ENCODE measurements at places on chromosomes 1 and 21. TPM values are rescaled to one million over a fixed set of nuclear protein-coding genes. Genes with fewer than 3 reads are reported as not detected.

- no peak for DNase-seq
Observed at GRCh38 chr21:28639737-28640136, 352.9 kb downstream of the LTN1 start.

DNA sequence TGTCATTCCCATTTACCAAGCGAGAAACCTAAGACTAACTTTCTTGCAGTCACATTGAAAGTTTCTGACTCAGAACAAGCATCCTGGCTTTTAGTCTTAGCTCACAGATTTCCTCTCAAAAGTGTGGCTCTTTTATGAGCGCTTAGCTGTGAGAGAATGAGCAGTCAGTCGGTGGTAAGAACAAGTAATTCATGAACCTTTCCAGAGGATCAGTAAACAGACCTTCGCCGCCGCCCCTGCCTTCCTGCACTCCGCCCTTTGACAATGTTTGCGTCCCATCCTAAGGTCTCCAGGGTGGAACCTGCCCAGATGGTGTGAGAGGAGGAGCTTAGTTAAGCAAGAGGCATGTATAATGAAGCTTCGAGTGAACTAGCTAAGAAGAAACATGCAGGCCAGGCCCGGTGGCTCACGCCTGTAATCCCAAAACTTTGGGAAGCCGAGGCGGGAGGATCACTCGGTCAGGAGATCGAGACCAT lies 142.4 kb downstream of the GLUL start:
- DNase-seq, result no peak

DNA sequence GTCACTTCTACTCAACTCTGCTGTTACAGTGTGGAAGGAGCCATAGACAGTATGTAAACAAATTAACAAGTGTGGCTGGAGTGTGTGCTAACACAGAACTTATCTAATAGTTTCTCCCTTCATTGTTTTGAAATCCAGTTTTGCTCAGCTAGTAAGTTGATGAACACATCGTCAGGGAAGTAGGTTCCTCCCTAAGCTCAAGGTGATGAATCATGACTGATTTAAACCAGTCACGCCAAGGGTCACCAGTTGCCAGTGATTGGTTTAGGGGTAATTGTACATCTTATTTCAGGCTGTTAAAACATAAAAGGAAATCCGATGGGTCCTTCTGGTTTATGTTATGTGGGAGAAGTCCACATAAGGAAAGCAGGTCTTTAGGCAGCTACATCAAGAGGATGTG lies 97.0 kb upstream of the CHODL start:
- no peak for DNase-seq

DNA sequence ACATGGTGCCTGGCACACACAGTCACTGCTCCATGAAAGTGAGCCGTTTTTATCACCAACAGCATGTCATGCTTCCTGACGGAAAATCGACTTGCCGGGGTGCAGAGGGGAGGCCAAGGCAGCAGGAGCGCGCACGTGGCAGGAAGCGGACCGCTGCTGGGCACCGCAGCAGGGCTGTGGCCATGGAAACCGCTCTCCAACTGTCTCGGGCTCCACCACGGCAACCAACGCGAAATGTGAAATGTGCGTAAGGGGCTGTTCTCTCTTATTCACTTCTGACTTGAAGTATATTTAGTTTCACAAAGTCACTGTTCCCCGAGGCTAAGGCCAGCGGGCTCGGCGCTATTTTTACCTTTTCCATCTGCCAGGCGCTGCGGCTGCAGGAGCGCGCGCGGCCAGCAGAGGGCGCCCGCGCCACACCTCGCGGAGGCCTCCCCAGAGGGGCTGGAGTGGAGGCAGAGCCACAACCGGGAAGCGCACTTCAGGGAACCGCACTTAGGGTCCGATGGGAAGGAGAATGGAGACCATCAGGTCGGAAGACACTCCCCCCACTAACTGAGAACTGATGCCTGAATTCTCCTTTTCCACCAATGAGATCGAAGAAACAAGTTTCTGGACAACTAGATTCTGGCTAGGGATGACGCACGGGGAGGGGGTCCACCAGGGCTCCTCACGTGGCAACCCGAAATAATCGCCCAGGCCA lies 19.7 kb downstream of the RCC2 start:
- peak; percentile 84 for DNase-seq

DNA sequence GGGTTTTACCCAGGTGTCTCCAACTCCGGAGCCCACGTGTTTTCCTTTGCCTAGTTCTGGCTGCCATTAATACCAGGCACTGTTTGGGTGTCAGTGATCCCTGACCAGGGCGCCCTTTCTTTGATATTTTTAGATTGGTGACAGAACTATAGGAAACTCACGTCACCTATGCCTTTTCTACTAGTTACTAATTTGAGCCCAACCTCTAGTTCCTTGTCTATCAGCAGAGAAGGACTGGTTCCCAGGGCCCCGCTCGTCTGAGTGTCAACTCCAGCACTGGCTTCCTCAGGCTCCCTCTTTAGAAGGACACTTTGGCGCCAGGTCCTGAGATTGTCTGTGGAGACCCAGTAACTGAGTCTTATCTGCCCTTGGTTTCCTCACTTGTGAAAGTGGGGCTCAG lies 9.4 kb downstream of the MFN2 start:
- DNase-seq, result no peak

DNA sequence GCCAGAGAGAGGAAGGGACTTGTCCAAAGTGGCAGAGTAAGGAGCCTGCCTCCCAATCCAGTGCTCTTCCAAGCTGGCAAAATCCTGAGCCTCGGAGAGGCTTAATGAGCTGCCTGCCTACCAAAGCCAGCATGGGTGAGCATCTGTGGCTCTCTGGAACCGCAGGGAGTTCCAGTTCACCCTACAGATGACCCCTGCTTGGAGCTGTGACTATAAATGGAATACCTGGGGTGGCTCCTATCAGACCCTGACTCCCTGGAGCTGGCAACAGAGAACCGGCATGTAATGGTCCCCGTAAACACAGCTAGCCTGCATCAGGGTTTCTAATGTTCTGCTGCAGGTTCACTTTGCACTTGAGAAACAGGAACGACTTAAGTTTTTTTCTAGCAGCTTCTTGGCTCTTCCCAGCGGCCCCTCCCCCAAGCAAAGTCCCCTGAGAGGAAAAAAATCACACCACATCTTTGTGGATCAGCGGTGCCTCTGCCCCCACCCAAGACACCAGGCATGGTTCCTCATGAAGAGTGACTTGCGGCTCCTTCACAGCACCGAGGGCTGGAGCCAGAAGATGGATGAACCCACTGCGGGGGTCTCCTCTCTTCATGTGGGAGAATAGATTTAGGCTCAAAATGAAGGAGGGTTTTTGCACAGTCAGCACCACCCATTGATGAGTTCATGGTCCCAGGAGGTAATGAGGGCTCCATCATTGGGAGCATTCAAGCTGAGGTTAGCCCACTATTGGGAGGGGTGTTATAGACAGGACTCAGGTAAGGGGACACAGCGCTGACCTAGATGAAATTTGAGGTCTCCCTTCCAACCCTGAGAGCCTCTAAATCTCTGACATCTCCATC lies 79.0 kb downstream of the SYT2 start:
- no peak for DNase-seq

DNA sequence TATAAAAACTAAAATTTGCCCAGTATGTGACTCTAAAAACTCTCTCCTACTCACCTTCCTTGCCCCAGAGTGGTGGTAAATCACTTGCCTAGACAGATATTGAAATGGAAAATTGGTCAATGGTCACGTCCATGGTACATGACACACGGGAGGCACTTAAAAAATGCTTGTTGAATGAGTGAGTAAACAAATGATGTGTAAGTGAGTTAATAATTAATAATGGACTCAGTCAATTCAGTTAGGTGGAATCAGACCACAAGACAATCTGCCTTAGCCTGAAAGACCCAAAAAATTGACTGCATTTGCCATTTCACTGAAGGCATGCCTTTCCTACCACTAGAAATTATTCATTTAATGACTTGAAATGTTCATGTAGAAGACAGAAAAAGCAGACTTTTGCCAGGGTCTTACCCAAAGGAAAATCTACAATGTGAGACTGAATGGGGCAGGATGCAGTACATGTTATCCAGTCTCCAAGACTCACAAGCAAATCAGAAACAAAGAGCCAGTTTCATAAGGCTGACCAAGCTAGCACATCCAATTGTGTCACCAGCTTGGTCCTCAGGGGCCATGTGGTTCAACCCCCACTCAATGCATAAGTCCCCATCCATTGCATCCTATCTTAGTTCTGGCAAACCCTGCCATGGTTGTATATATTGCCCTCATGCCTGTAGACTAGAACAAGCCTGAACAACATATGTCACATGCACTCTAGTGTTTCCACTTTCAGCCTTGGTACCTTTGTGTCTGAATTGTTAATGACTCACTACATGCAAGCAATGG lies 73.6 kb downstream of the TBX15 start:
- no peak for DNase-seq

GRCh38 chr1:175656416-175656815 lies 87.0 kb downstream of the TNR start:
- DNase-seq, result no peak

DNA sequence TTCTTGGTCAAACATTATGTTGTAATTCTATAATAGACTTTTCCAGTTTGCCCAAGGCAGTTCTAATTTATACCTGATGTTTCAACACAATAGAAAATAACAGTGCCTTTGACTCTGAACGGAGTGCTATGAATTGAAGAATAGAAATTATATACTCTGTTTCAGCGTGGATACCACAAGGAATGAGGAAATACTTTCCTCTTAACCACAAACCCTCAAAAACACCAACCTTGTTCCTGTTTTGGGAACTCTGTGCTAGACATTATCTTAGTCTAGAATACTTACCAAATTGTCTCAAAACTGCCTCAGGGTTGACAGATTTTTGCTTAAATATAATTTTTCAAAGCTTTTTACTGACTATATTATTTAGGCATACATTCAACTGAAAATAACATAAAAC lies 1629.3 kb downstream of the MRPL39 start:
- no peak for DNase-seq

DNA sequence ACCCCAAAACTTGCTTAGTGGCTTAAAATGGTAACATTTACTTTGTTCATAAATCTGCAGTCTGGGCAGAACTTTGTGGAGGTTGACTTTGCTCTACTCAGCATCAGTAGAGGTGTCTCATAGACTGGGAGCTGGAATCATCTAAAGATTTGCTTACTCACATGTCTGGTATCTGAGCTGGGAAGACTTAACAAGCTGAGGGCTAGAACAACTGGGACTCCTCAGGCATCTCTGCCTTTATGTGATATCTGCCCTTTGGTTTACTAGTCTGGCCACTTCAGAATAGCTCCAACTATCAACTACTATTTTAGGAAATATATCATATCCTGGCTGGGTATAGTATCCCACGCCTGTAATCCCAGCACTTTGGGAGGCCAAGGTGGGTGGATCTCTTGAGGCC lies 82.5 kb downstream of the C4BPA start:
- no peak for DNase-seq

- DNase-seq, result peak; percentile 60
Observed at GRCh38 chr1:145846201-145846612, 777 bp downstream of the NUDT17 start.

DNA sequence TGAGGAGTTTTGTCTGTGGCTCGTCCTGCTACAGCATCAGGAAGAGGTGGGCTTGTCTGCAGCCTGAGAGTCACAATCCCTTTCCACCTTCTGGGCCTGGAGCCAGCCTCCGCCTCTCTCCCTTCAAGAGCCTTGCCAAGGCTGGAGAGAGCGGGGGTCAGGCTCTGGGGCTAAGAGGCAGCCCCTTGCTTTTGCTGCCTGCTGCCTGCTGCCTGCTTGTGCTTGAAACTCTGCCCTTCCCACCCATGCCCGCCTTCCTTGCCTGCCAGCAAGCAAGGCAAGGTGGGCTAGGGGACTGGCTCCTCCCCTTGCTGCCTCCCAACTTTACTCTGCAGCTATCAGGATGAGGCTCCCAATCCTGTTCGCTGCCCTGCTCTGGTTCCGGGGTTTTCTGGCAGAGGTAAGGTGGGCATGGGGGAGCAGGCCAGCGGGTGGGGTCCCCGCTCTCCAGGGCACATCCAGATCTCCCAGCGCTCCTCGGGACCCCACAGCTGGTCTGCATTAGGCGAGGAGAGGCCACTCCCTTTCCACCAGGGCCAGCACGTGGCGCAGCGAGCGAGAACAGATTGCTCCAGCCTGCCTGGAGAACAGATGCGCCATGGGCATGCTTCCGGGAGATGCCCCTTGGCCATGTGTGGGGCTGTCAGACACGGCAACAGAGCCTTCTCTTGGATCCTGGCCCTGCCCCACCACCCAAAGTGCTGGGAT lies 7.5 kb upstream of the PTPN7 start:
- no peak for DNase-seq

DNA sequence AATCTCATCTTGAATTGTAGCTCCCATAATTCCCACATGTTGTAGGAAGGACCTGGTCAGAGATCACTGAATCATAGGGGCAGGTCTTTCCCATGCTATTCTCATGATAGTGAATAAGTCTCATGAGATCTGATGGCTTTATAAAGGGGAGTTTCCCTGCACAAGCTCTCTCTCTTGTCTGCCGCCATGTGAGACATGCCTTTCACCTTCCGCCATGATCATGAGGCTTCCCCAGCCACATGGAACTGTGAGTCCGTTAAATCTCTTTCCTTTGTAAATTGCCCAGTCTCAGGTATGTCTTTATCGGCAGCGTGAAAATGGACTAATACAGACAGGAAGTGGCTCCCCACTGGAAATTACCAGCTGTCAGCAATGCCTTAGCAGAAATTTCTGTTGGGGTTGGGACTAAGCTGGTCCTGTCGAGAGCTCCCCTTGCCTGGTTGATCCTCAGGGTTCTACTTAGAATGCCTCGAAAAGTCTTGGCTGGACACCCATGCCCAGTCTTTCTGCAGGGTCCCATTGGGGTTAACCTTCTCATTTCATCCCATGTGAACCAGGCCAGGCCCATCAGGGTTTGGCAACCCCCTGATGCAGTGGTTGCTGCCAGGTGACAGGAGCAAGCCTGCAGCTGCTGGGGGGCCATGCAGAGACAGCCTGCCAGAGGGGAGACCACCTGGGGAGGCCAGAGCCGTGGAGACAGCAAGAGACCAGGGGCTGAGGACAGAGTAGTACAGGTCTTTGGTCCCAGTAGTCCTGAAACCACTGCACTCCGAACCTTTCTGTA lies 2.8 kb upstream of the ABCG1 start:
- DNase-seq, result no peak

DNA sequence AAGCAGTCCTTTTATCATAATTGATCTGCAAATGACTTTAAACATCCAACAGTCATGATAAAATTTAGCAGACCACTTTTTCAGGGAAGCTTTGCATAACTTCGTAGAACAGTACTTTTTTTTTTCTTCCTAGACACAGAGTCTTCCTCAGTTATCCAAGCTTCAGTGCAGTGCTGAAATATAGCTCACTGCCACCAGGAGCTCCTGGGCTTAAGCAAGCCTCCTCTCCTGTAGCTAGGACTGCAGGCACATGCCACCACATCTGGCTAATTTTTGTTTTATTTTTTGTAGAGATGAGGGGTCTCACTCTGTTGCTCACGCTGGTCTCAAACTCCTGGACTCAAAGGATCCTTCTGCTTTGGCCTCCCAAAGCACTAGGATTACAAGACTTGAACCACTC lies 3.8 kb downstream of the F13B start:
- DNase-seq, result no peak

- peak; percentile 49 for DNase-seq
Observed at GRCh38 chr1:62131093-62131725, 63.4 kb upstream of the L1TD1 start.

The ELAPOR1 gene
- total RNA-seq, result 4.0 TPM

The LEMD1 gene
- 0.99 TPM for total RNA-seq

The ARMH1 gene
- total RNA-seq, result 6.3 TPM

The SLAMF7 gene
- total RNA-seq, result 0.11 TPM

The PCAT6 gene
- 0.88 TPM for total RNA-seq

The SLC35F3 gene
- total RNA-seq, result 13.5 TPM

The XCL2 gene
- total RNA-seq, result not detected

The SLC37A1 gene
- total RNA-seq, result 16.6 TPM
